Left lung (tissue), 14 donors: ENCODE measurements at places on chromosomes 3 and 15. TPM values are rescaled to one million over a fixed set of nuclear protein-coding genes. Genes with fewer than 3 reads are reported as not detected.

SNTN gene
- polyA plus RNA-seq = 17.8 TPM

RGMA gene
- 18.5 TPM for polyA plus RNA-seq

GRK7 gene
- 0.06 TPM for polyA plus RNA-seq

DCP1A gene
- 34.2 TPM for polyA plus RNA-seq

SCAANT1 gene
- 1.7 TPM for polyA plus RNA-seq

DNA sequence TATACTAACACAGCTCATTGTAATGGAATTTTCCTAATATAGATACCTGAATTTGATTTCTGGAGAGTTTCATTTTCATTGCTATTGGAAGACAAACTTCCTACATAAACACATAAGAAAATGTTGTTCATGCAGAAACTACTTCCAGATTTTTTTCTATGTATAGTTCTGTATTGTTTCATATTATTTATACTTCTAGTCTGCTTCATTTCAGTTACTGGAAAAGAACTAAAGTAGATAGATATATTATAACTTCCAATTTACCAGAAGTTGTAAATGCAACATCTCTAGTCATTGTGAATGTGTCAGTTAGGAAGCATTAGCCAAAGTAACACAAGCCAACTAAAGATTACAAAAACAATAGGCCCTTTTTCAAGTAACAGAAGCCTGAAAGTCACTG lies 147.3 kb upstream of the ZNF385D start:
- no peak for DNase-seq

DNA sequence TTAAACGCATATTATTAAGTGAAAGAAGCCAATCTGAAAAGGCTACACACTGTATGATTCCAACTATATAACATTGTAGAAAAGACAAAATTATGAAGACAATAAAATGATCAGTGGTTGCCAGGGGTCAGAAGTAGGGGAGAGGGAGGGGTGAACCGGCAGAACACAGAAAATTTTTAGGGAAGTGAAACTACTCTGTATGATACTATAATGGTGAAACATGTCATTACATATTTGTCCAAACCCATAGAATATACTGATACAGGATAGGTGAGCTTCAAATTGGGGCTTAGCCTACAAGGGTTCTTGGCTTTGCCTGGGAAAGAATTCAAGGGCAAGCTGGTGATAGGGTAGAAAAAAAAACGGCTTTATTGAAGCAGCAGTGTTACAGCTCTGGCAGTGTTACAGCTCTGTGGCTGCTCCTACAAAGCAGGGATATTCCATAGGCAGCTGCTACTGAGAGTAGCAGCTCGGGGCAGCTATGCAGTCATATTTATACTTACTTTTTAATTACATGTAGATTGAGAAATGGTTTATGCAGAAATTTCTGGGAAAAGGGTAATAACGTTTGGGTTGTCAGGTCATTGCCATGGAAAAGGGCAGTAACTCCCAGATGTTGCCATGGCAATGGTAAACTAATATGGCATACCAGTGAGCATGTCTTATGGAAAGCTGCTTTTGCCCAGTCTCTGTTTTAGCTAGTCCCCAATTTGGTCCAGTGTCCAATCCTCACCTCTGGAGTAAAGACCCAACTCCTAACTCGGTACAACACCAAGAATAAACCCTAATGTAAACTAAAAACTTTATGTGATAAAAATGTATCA lies 125.1 kb upstream of the SLC25A36 start:
- DNase-seq = no peak

DNA sequence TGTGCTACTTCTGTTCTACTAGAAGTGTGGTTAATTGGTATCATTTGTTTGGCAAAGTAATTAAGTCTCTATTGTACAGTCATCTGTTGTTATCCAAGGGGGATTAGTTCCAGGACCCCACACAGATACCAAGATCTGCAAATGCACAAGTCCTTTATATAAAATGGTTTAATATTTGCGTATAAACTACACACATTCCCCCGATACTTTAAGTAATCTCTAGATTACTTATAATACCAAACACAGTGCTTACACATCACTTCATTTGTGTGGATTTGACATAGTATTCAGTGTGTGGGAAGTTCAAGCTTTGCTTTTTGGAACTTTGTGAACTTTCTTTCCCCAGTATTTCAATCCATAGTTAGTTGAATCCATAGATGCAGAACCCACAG lies 50.5 kb upstream of the ABI3BP start:
- DNase-seq = no peak

GRCh38 chr3:165635791-165636683 lies 201.2 kb downstream of the BCHE start:
- DNase-seq = no peak

DNA sequence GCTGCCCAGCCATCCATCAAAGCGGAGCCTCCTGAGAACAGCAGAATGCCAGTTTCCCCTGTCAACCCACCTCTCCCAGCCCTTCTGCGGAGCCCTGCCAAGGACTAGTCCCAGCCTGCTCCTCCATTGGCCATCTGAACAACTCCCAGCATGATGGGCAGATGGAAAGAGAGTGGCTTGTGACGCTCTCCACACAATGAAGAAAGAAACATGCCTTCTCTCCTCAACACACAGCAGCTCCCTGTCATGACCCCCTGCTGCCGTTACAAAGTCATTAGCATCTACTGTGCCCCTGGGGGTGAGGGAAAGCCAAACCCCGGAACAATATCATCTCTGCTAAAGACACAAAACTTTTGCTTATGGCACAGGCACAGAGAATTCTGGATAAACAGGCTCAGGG lies 33.6 kb downstream of the MECOM start:
- no peak for DNase-seq

DNA sequence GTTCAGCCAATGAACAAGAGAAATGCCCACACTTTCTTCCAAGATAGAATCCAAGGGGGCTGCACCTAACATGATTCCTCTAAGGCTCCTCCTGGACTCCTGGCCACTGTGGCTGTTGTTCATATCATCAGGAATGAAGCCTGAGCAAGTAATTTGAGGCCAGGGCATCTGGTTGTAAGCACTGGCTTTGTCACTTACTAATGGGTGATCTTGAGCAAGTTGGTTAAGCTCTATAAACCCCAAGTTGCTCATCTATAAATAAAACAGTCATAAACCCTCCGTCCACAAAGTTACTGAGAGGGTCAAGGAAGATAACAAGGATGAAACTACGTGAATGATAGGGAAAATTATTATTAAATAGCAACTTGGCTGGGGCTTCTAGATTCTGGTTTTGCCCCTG lies 58.3 kb downstream of the CDC25A start:
- DNase-seq = no peak

DNA sequence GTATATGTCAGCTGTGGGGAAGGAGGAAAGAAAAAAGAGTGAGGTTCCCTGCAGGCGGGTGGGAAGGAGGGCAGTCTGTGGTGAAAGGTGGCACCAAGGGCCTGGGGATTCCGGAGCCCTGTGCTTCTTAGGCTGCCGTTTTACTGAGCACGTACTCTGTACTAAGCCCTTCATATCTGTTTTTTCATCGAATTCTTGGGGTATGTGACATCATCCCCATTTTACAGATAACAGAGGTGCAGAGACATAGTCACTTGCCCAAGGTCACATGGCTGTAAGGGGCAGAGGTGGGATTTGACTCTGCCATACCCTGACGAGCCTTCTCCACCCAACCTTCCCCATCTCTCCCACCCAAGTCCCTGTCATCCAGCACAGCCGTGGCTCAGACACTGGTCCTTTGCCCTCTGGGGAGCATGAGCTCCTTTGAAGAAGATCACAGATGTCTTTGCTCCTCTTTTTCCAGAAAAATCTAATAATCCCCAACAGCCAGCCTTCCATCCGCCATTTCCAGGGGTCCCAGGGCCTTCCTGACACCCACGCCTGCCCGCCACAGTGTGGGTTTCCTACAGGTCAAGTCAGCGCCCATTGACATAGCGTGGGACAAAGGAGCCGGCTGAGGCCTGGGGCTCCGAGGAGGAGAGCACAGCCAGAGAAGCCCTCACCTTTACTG lies 24.2 kb downstream of the CYP11A1 start:
- no peak for DNase-seq

DNA sequence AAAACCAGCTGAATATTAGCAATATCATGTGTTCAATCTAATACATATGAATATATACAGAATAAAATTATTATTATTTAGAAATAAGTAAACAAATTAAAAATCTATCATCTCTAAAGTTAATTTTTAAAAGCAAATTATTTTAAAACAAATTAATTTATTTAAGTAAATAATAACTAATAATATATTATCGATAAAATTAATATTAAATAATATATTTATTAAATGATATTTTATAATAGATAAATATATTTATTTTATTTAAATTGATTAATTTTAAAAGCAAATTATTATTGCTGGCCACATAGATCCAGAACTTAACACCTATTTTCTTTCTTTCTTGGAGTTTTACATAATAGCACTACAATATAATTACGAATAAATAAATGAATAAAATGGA lies 22.2 kb downstream of the RTP3 start:
- DNase-seq = no peak

- no peak for DNase-seq
Measured at GRCh38 chr15:32125595-32125994, 95.3 kb downstream of the CHRNA7 start.

DNA sequence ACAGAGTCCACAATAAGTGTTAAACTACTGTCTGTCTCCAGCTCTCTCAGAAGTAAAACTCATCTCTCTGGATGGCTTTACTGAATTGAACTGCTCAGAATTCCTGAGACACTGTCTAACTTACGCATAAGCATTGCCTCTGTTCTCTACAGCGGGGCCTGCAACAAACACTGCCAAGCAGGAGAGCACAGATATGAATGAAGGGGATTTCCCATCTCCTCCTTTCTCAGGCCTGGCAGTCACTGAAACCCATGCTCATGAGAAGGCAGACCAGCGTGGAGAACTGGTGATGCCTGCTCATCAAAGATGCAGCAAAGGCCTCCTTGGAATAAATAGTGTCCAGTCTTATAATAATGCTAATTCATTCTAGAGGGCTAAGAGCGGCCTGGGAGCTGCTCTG lies 10.3 kb downstream of the RASGRP1 start:
- no peak for DNase-seq

GRCh38 chr3:167441256-167441655 lies 32.6 kb downstream of the SERPINI2 start:
- no peak for DNase-seq

DNA sequence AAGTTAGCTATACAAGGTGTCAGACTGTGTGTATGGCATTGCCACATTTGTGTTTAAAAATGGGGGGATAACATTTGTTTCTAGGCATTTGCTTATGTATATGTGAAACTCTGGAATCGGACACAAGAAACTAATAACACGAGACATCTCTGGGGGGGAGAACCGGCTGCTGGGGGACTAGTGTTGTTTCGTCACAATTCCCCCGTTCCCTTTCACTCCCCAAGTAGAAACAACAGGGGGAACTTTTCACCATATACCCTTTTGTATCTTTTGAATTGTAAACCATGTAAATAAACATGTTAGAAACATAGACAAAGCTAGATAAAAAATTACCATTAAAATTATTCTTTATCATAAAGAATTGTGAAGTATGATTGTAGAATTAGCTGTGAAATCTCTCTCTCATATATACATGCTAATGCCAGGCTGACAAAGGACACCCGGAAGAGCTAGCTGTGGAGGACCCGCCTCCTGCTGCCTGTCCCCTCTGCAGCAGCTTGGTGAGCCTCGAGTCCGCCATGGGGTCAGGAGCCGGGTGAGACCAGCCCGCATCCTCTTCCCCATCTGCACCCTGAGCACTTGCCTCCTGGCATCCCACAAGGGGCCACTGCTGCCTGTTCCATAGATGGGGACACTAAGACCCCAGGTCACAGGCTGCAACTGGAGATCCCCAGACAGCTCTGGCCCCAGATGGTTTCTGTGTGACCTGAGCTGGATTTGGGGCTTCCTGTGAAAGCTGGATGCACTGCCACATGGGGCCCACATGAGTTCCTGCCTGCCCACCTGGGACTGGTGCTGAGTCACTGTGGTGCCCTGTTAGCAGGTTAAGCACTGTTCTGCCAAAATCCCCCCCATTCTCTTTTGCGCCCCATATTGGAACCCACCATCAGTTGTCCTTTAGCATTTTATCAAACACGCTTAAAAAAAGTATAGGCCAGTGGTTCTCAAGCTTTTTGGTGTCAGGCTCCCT lies 91.6 kb downstream of the IQSEC1 start:
- DNase-seq = no peak

- DNase-seq = no peak
Measured at GRCh38 chr15:69843900-69844304, 253.8 kb downstream of the TLE3 start.

GRCh38 chr3:122959339-122959738 lies 68.2 kb downstream of the SEMA5B start:
- no peak for DNase-seq

GRCh38 chr3:25583343-25583742 lies 81.4 kb downstream of the TOP2B start:
- no peak for DNase-seq

DNA sequence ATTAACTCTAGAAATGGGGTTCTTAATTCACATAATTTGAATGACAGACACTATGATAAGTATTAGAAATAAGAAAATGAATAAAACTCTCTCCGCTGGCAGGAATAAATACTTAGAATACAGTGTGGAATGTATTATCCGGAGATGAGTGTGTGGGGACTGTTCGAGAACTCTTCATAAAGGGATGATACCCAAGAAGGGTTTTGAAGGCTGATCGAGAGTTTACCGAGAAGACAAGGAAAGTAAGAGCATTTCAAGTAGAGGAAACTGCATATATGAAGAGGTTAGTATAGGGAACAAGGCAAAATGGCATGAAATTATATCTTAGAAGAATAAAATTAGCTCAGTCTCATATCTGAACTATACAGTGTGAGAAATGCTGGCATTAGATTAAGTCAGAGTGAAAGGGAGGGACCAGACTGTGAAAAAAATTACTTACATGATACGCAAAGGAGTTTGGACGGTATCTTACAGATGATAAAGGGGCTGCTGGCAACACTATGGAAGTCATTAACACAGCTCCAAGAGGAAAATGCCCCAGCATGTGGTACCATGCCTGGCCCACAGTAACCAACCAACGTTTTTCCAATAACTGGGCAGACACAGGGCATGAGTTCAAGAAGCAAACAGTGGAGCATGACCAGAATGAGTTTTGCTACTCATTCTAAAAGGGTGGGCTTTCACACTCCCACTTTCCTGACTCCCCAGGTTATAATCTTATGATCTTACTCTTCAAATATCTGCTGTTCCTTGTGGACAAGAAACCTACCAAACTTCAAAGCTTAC lies 6.5 kb downstream of the DCBLD2 start:
- DNase-seq = no peak

- DNase-seq = no peak
Measured at GRCh38 chr3:112647122-112647521, 6.2 kb upstream of the CCDC80 start.
